ENCODE measurements at places on chromosomes 1 and 21.

DNA sequence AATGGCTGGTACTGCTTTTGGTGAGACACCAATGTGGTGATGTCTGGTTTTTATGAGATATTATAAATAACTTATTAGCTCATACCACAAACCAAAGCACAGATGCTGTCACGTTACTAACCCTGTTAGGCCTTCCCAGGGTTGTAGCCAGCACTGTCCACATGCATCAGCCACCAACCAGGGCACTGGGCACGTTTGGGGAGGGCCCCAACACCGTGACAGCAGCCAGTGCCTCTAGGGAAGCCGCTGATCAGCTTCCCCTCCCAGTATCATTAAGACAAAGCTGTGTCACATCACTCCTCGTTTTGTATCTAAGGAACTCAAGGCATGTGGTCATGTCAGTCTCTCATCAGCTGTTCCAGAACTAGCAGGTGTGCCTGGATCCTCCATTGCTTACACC is 13.9 kb downstream of the URB1 start:
- no peak for DNase-seq

DNA sequence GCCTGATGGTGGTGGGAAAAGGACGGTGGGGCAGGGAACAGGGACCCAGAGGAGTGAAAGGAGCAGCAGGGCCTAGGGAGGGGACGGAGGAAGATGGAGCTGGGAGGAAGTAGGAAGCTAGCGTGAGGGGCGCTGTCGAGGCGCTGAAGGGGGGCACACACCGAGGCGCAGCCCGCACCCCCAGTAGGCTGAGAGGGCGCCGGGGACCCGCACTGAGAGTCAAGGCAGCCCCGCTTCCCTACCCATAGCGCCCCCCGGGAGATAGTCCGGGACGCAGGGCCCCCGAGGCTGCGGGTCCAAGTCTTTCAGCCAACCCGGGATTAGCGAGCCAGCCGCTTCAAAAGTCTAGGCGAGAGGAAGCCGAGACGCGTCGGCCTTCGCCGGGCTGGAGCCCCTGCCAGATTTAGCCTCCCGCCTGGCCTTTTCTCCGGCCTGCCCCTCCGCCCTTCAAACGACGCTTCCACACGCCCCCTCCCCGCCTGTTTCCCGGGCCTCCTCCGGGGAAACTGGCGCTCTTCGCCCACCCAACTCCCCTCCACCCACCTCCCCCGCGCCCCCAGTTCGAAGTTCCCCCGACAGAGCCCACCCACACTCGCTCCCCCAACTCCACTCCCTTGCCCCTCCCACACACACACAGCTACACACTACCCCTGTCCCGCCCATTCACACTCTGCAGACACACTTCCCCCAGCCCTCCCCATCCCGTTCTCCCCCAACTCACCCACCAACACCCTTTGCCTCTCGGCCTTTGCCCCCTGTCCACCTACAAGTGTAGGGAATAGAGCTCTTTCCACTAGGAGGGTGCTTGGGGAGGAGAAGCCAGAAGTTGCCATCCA is 7.8 kb upstream of the PROX1 start:
- DNase-seq: no peak

GRCh38 chr1:22275626-22276395 is 132.9 kb upstream of the WNT4 start:
- DNase-seq: no peak

- no peak for DNase-seq
Measured at GRCh38 chr1:91556556-91556955, 55.9 kb downstream of the CDC7 start.

- DNase-seq: no peak
Measured at GRCh38 chr21:18369115-18369514, 34.5 kb downstream of the TMPRSS15 start.

- DNase-seq: no peak
Measured at GRCh38 chr1:220182656-220183055, 88.7 kb downstream of the IARS2 start.

DNA sequence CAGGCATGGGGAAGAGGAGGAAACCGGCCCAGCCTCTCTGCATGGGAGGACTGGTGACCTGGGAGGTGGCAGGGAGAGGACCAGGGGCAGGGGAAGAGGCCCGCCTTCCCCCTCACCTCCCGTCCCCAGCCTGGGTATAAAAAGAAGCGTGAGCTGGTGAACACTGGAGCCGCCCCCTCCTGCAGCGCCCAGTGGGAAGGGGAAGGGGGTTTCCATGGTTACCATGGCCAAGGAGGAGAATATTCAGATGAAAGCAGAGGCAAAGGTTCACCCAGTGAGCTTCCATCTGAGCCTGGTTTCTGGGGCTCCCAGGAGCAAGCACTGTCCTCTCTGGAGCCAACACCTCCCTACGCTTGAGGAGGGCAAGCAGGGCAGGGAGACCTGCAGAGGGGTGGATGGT is 54.9 kb downstream of the ACOT7 start:
- no peak for DNase-seq

DNA sequence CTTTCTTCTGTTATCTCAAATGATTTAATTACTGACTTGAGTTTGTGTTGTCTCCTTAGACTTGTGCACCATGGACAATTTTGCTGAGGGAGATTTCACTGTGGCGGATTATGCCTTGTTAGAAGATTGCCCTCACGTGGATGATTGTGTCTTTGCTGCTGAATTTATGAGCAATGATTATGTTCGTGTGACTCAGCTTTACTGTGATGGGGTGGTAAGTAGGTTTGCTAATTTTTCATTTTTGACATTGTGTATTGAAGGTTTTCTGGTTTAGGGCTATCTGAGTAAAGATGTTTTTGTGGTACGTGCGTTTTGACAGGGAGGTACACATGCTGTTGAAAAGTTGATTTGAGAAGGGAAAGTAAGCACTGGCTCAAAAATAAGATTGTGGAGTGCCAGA is 14.1 kb downstream of the TTC3 start:
- peak; percentile 11 for DNase-seq

DNA sequence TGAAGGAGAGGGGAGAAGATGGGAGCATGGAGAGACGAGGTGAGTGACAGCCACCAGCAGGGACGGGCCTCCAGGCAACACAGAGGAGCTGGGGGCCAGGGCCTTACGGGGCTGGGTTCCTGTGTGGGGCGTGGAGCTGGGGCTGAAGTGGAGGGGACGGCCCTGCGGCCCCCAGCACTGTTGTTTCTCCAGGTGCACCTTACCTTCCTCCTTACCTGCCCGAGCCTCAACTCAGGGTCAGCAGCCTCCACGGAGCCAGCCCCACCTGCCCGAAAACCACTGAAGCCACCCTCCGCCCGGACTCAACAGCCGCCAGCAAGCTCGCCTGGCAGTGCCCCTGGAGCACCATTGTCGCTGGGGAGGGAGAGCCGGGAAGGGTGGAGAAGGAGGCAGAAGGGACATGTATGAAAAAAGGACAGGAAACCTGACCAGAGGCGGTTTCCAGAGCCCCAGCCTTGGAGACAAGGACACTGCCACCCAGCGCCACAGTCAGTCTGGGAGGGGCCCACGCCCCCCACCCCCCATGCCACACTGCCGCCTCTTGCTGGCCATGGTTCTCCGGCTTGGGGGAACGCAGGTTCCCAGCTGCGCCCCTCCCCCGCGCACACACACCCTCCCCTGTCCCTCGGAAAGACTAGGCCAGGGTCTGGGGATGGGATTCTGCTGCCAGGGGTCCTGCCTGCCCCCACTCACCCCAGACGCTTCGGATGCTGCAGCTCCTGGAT is 10.6 kb downstream of the PLA2G2F start:
- no peak for DNase-seq

GRCh38 chr1:208040821-208041297 is 129.9 kb upstream of the CD34 start:
- DNase-seq: no peak

- no peak for DNase-seq
Measured at GRCh38 chr1:12048372-12048771, 14.7 kb upstream of the TNFRSF8 start.

DNA sequence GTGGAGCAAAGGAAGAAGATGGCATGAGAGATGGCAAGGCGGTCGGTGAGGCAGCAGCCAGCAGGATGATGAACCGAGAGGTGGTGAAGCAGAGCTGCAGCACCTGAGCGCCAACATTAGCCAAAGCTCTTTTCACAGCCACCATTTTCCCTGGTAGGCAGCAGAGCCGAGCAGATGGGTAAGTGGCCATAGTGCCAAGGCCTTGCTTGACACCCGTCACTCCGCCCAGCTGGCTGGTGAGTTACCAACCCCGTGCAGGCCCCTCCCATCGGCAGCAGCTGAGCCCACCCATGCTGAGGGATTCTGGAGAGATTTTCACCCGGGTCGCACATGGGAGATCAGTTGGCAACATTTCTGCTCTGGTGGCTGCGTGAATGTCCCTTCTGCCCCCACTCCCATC is 647.7 kb downstream of the PTPRU start:
- DNase-seq: no peak

DNA sequence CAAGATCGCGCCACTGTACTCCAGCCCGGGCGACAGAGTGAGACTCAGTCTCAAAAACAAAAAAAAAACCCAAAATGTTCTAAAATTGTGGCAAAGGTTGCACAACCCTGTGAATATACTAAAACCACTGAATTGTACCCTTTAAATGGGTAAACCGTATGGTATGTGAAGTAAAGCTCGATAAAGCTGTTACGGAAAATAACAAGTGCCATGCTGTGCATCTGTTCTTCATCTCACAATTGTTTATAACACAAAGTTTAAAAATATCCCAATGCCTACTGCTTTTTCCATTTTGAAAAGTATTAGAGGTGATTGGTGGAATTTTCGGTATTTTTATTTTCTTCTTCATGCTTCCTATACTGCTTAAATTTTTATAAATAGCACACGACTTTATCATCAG is 111.5 kb downstream of the ENAH start:
- DNase-seq: no peak

- DNase-seq: no peak
Measured at GRCh38 chr1:205710201-205711062, 30.1 kb upstream of the SLC45A3 start.

DNA sequence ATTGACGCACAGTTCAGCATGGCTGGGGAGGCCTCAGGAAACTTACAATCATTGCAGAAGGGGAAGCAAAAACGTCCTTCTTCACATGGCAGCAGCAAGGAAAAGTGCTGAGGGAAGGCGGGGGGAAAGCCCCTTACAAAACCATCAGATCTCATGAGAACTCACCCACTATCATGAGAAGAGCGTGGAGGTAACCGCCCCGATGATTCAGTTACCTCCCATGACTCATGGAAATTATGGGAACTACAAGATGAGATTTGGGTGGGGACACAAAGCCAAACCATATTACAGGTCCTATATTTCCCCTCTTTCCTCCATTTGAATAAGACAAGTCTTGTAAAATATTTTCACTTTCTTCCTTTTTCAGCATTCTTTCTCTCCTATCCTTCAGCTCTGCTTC is 7.7 kb upstream of the TTLL7 start:
- DNase-seq: no peak

GRCh38 chr21:42616446-42616845 is 37.0 kb upstream of the PDE9A start:
- DNase-seq: no peak

DNA sequence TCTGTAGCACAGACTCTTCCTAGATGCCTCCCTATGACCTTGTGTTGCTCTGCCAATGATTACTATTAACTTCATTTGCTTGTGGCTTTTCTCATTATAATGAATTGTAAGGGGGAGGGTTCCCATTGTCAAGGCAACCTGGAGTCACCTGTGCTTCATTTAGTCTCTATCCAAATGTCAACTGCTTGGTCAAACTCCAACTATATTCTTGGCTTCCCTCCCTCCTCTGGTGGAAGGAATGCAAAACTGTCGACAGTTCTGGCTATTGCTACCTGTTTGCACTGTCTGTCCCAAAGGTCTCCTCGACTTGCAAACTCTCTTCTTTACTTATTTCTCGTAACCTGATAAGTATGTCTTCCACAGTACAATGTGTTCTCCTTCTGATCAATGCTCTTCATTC is 100.3 kb downstream of the CACNA1E start:
- DNase-seq: no peak

DNA sequence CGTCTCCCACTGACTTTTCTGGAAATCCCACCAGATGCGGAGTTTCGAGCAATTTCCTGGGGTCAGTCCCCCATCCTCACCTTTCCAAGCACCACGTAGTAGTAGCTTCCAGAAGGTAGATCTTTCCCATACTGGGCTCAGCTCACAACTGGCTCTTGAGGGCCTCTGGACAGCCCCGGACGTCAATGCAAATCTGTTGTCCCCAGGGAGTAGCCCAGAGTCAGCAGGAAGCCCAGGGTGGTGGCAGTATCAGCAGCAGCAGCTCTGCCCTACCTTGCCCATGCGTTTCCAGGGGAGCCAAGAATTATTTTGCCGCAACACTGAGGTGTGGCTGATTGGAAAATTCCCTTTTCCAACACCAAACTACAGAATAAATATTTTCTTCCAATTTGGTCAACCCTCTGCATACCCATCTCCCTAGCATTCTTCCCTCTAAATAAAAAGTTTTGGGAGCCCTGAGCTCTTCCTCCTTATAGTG is 70.3 kb downstream of the CD46 start:
- no peak for DNase-seq

- peak; percentile 45 for DNase-seq
Measured at GRCh38 chr1:41950820-41951219, 32.1 kb upstream of the HIVEP3 start.

- DNase-seq: no peak
Measured at GRCh38 chr21:42585881-42586280, 67.5 kb upstream of the PDE9A start.

DNA sequence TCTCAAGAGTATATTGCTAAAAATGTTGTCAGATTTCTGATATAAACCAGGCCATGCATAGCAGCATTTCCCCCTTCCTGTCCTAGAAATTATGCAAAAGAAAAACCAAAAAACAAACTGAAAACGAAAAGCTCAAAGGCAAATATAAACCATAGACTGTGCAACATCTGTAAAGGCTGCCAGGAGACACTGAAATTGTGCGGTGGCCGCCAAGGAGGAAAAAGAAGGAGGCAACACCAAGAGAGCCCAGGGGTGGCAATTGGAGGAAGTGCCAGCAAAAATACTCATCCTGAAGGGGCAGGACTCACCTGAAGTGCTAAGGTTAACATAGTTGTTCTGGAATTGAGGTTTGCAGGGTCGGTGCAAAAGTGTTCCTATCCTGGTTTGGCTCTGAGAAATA is 92.0 kb downstream of the RWDD3 start:
- no peak for DNase-seq

- DNase-seq: no peak
Measured at GRCh38 chr1:212396638-212397037, 18.0 kb downstream of the PACC1 start.

GRCh38 chr1:107563441-107563840 is 401.5 kb downstream of the VAV3 start:
- no peak for DNase-seq

GRCh38 chr21:29667651-29668050 is 272.1 kb downstream of the GRIK1 start:
- peak; percentile 41 for DNase-seq

DNA sequence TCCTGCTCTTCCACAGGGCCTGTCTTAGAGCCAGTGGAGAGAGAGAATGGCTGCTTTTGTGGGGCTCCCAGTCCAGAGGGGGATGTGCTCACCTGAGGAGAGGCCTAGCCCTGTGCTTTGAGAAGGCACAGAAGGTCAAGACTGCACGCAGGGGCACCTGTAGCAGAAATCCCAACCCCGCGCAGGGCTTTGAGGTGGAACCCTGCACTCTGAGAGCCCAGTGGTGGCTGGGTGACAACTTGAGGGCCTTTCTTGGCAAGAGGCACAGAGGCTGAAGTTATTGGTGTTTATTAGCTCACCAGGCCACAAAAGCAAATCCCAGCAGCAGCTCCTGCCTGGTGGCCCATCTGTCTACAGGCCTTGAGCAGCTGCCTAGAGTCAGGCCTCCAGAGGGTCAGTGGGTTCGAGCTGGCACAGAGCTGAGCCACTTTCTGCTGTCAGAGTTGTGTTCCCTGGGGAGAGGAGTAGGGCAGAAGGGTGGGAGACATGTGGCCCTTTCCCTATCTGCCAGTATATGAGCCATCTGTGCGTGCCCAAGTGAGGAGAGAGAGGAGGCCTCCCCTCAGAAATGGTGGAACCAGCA is 31.4 kb downstream of the SZRD1 start:
- DNase-seq: no peak

- no peak for DNase-seq
Measured at GRCh38 chr21:28342212-28342810, 650.4 kb downstream of the LTN1 start.
